ENCODE measurements at places on chromosomes 16 and 17.
A peak's percentile ranks its signal among the peaks of the same experiment; 100 is the strongest.

- no peak for DNase-seq
Measured at GRCh38 chr17:75834928-75835653, 9.1 kb downstream of the UNC13D start.

DNA sequence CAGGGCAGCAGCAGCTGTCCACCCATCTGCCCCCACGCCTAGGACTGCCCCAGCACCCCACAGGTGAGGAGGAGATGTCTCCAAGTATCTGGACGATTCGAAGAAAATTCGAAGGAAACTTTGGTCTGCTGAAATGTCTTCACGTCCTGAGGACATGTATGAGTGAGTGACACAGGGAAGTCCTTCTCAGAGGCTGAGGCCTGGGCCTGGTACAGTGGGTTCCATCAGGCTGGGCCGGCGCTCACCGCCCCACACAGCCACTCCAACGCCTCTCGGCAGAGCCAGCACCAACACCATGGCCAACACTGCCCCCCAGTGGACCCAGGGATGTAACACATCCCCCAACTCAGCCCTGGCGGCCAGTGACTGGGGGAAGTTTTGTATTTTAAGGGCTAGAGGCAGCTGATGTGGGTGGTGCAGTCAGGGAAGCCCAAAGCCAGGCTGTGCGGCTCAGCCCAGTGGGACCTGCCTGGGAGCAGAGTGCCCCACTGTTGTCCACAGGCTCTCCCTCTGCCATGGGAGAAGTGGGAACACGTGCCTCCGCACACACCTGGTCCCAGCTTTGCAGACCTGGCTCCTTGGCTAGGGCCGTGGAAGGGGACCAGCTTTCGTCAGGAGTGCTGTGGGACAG lies 55.8 kb upstream of the FASN start:
- DNase-seq: peak; percentile 72

- peak; percentile 97 for DNase-seq
Measured at GRCh38 chr17:80454557-80455335, 21.7 kb downstream of the NPTX1 start.

GRCh38 chr16:27400751-27401620 lies 988 bp upstream of the IL21R start:
- no peak for DNase-seq

DNA sequence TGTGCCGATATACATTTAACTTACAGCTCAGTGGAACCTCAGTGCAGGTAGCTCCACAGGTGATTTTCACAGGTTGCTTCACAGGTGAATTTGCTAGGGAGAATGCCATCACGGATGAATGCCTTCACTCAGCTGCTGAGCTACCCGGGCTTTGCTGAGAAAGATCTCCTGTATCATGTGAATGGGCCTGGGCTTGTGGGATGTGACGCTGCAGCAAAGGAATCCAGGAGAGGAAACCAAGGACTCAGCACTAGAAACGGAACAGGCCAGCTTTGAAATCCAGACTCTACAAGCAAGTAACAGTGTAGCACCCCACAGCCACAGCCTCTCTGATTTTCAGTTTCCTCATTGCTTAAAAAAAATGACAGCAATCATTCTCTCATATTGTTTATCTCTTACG lies 271.4 kb upstream of the MAF start:
- no peak for DNase-seq

DNA sequence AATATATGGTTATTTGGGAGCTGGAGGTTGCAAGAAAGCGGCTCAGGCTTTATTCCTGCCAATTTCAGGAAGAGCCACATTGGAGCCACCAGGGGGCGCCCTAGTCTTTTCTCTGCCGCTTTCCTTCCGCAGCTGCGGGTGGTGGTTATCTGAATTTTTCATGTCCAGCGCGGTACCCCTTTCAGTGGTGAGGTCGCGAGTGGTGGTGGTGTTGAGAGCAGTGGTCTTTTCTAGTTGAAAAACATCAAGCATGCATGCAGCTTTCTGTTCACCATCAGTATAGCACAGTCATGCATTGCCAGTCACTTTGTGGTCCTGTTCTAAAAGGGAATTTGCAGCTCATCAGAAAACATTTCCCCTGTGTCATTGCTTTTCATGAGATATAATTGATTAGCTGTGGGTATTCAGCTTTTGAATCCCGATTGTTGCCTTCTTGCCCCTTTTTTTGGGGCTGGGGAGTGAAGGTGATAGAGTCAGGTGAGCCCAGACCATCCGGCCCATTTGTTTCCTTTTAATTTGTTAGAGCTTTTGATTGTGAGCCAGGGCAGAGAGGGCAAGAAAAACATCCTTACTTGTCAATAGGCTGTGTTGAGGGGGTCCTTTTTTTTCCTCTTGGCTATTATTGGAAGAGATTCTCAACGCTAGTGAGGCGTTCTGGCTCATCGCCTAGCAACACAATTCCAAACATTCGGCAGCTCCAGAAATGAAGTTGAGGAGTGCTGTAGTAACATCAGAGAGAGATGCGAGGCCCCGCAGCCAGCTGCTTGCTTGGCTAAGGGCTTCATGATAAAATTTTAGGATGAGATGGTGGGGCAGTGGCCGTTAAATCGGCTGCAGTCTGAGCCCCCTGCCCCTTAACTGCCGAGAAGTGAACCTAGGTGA lies 119.0 kb downstream of the SNX29 start:
- peak; percentile 65 for DNase-seq

GRCh38 chr16:59487067-59487466 lies 753.0 kb upstream of the GOT2 start:
- no peak for DNase-seq

DNA sequence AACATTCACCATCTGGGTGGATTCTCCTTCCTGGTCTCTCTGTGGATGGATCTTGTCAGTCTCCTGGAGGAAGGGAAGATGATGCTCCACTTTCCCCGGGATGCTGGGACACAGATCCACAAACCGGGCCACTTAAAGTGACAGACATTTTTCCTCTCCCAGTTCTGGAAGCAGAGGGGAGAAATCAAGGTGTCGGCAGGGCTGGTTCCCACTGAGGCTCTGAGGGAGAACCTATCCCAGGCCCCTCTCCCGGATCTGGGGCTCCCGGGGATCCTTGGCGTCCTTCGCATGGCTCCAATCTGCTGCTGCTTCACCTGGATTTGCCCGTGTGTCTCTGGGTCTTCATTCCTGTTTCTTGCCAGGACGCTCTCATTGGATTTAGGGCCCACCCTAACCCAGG lies 263.1 kb upstream of the TNRC6C start:
- DNase-seq: no peak

DNA sequence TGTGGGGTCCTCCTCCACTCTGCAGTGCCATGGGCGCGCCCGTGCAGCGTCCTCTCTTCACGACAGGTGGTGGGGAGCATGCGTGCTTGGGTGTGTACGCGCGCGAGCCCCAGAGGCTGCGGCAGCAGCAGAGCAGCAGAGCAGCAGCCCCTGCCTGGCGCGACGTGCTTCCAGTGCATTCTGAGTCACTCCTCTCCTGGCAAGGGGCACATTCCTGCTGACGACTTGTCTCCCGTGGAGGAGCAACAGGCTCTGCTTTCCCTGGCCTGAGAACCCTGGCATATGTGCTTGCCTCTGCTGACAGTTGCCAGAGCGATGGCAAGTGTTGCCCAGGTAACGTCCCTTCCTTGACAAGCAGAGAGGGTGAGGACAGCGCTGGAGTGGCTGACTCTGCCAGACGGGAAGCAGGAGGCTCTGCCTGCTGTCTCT lies 133.8 kb upstream of the PLCG2 start:
- peak; percentile 93 for DNase-seq

- no peak for DNase-seq
Measured at GRCh38 chr16:25110387-25110947, 1.1 kb upstream of the LCMT1 start.

DNA sequence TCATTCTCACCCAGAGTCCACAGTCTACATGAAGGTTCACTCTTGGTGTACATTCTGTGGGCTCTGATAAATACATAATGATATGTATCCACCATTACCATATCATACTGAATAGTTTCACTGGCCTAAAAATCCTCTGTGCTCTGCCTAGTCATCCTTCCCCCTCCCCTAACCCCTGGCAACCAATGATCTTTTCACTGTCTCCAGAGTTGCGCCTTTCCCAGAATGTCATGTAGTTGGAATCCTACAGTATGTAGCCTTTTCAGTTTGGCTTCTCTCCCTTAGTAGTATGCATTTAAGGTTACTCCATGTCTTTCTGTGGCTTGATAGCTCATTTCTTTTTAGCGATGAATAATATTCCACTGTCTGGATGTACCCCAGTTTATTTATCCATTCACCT lies 101.3 kb downstream of the NOG start:
- DNase-seq: no peak

DNA sequence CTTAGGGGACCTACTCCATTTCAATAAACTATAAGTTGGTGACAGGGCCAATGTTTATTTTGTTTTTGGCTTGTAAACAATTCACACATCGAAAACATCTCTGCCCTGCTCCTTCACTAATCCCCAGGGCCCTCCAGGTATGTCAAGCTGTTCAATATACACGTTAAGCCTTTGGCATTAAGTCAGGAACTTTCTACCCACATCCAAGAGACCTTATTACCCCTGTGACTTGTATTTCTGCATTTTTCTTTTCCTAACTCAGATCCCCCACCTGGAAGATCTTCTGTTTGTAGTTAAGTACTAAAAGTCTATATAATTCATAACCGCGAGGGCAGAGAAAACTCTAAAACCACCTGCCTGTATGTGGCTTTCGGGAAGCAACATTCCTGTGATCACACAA lies 106.8 kb upstream of the AXIN2 start:
- DNase-seq: no peak

DNA sequence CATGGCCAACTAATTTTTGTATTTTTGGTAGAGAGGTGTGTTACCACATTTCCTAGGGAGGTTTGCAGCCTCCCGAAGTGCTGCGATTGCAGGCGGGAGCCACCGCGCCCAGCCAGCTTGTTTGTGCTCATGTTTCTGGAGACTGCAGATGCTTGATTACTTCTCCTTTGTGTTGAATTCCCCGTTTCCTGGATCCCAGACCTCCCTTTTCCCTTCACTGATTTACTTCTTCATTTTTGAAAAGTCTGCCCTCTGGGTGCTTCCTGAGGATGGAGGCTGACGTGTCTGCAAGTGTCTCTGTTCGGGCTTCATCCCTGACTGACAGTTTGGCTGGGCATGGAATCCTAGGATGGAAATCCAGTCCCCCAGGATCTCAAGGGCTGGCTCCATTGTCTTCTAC lies 7.0 kb upstream of the TRIM47 start:
- no peak for DNase-seq

- peak; percentile 85 for DNase-seq
Measured at GRCh38 chr16:84699712-84700445, at the start of gene USP10. Gene USP10 (plus strand): TSS chr16:84700000. CDS start chr16:84700091, 91 bp downstream.

- no peak for DNase-seq
Measured at GRCh38 chr17:2092253-2092652, 37.4 kb downstream of the HIC1 start.

DNA sequence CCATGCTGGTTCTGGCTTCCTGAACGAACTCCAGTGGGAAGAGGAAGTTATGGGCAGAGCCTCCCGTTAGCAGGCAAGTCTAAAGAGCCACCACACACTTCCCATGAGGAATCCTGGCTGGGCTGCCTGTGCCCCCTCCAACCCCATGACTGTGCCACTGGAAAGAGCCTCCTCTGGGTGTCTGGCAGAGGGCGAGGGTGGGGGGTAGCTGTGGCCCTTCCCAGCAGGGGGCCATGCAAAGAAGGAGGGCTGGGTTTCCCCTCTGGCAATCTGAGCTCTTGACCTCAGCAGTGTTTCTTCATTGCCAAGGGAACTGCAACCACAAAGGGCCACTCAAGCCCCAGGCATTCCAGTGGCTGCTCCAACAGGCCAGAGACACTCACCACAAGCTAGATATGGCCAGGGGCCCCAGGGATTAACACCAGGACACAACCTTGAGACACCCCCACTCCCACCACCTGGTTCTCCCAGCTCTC lies 1.7 kb upstream of the RRAD start:
- peak; percentile 69 for DNase-seq

DNA sequence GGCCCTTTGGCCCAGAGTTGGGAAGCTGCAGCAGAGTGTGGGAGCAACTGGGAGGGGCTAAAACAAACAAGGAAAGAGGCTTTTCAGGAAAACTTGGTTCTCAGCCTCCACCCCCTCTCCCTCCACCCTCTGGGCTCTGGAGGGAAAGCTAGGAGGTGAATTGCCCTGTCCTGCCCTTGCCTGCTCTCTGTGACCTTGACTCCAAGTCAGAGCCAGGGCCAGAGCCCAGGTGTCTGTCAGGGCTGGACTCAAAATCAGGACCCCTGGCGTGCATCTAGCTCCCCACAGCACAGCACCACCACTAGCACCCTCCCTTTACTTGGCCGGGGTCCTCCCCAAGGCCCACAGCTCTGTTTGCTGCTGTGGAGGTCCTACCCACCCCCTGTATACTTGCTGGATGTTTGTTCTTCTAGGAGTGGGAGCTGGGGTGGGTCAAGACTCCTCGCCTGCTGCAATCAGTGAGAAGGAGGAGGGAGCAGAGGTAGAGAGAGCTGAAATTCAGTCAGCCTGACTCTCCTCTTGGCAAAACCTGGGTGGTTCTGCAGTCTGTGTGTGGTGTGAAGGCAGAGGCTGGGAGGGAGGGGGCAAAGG lies 2.8 kb upstream of the NR1D1 start:
- peak; percentile 18 for DNase-seq

- DNase-seq: no peak
Measured at GRCh38 chr16:4859900-4860255, 12.6 kb downstream of the UBN1 start.

- no peak for DNase-seq
Measured at GRCh38 chr16:88120812-88121211, 169.6 kb downstream of the BANP start.

DNA sequence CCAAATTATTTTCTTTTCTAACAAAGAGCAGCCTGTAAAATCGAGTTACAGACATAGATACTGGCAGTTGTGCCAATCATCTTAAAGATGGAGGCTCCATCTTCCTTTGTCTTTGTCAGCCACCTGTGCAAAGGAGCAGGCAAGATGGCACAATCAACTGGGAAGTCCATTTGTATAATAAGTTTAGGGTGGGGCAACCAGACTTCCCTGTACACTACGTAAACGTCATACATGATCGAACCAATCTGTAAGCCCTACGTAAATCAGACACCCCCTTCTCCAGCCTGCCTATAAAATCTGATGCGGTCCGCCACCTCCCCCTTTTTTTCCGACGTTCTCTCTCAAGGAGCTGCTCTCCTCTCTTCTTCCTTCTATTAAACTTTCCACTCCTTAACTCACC lies 31.4 kb upstream of the MEAK7 start:
- DNase-seq: no peak

- DNase-seq: no peak
Measured at GRCh38 chr17:34110315-34110714, 144.8 kb upstream of the CCL2 start.

DNA sequence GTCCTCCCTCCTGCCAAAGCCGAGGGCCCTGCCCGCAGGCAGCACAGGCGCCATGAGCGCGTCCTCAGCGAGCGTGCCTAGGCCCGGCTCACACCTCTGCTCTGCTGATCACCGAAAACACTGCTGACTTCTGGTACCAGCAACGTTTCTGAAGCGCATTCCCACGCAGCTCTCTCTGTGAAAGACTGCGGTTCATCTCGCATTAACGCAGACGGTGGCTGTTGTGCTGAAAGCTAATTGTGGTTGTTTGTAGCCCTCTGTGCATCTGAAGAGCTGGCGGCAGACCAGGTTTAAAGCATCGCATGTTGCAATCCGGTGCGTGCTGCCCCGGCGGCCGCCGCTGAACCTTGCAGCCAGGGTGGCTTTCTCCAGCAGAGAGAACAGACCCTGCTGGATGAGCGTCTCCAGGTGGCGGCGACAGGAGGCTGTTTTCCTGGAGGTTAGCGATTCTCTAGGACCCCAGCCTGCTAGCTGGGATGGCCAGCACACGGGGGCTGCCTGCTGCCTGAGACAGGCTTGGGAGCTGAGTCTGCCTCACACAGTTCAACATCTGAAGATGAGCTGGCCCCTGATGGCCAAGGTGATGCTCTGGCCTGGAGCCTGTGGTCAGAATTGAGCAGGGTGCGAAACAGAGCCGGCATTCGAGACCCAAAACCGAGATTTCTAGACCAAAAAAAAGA lies 49.8 kb upstream of the CHMP6 start:
- DNase-seq: no peak

- no peak for DNase-seq
Measured at GRCh38 chr16:47493381-47494337, 32.5 kb downstream of the PHKB start.
